ENCODE measurements at places on chromosomes 5 and 9.

DNA sequence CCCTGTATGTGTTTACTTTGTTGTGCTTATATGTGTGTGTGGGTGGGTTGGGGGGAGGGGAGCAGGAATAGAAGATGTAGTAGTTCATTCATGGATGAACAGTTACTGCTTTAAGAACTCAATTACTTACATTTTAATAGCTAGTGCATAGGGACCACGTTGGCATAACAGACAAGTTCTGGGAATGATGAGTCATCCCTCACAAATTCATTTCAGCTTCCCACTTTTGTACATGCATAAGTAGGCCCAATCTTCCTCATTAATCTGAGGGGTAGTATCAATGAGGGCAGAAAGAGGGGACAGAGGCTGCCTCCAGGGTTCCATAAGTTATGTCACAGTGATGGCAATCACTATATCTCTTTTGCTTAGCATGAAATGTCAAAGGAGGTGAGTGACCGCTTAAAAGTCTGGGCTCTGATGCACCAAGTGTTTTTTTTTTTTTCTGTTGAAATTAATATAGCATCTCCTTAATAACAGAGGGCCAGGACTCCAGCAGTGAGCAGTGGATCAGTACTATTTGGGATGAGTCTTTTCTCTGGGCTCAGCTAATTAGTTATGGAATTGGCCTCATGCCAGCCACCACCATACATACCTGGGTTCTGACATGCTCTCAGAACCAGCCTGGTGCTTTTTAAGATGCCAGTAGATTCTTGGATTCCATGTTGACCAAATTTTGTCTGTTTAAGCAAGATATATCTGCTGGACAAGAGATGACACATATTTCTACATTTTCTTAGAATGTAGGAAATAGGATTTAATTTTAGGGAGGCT is 37.1 kb downstream of the PRDM6 start:
- peak; percentile 83 for DNase-seq

GRCh38 chr9:32394381-32395049 is 10.1 kb downstream of the ACO1 start:
- peak; percentile 71 for DNase-seq

GRCh38 chr5:179251276-179251969 is 93.8 kb downstream of the ADAMTS2 start:
- no peak for DNase-seq

DNA sequence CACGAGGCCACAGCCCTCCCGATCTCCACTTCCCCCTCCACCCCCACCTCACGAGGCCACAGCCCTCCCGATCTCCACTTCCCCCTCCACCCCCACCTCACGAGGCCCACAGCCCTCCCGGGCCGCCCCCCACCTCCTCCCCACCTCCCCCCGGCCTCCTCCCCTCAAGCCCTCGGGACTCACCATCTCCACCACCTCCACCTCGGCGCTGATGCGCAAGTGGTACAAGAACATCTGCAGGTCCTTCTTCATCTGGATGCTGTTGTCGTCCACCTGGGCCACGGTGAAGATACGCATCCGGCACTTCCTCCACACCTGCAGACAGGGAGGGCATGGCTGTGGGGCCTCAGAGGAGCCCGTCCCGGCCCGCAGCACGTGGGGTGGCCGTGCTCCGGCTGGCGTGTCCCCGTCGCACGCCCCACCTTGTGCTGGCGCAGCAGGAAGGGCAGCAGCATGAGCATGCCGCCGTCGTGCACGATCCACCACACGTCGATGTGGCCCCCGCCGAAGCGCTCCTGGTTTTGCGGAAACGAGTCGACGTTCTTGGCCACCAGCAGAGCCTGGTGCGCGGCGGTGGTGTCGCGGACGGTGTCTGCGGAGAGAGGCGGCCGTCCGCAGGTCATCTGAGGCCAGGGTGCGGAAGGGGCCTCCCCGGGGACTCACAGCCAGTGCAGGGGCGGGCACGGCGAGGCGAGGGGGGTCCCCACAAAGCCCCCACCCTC is 48.0 kb downstream of the SLC12A7 start:
- DNase-seq = no peak

DNA sequence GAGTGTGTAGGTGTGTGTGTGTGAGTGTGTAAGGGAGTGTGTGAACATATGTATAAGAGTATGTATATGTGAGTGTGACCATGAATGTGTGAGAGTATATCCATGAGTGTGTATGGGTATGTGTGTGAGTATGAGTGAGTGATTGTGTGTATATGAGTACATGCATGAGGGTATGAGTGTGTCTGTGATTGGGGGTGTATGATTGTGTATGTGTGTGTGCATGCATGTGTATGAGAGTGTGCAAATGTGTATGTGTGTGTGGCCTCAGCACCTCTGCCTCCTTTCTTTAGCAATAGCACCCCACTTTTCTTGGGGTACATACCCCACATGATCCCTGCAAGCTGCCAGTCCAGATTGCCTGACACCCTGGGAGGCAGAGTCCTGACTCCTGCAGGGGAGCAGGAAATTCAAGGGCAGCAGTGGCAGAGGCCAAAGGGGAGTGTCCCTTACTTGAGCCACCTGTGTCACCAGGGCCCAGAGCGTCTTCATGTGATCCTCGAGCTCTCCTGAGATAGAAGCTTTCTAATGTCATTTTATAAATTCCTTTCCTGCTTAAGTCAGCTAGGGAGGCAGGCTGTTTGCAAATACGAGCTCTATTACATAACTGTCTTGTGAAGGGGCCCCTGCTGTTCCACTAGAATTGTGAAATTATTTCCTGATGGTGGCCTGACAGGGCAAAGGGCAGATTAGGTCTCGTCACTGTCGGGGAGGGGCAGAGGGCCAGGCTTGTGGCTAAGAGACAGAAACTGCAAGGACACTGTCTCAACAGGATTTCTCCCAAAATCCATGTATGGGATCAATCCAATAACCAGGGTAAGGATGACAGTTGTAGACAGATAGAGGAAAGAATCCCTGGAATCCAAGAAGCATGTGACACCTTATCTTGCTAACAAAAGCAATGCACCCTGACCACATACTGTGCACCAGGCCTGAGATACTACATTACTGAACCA is 389.1 kb downstream of the GADD45G start:
- no peak for DNase-seq

GRCh38 chr5:2003690-2004365 is 121.1 kb upstream of the IRX4 start:
- DNase-seq = no peak

DNA sequence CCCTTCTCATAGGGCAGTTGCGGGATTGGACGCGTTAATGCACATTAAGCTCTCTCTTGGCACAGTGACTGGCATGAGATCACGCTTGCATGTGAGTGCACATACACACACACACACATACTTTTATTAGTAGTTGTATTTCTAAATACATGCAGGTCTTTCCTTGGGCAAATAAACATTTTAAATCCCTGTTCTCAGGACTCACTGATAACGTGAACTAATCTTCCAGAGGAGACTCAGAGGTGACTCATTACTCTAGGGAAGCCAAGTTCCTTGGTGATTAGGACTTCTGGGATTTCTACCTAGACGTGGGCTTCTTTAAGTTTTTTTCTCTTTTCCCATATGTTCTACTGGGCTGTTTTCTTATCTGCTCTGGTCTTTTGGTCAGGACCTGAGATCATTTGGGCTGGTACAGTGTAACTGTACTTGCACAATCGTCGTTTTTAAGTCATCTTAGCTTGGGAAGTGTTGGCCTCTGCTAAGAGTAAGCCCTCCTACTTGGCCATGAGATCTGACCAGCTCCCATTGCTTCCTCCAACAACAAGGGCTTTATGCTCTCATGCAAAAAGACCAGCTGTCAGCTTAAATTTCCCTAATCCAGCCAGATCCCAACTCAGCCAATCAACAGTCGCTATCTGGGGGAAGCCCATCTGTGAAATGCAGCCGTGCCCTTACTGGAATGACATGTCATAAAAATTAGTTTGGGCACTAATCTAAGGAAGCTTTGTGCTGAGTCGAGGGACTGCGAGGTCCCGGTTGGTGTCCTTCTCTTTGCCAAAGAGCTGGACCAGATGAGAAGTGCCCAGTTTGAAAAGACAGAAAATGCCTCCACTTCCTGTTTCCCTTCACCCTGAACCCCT is 176.4 kb upstream of the ANKRD55 start:
- DNase-seq = peak; percentile 79

GRCh38 chr9:12790883-12791282 is 16.1 kb downstream of the LURAP1L start:
- DNase-seq = no peak

DNA sequence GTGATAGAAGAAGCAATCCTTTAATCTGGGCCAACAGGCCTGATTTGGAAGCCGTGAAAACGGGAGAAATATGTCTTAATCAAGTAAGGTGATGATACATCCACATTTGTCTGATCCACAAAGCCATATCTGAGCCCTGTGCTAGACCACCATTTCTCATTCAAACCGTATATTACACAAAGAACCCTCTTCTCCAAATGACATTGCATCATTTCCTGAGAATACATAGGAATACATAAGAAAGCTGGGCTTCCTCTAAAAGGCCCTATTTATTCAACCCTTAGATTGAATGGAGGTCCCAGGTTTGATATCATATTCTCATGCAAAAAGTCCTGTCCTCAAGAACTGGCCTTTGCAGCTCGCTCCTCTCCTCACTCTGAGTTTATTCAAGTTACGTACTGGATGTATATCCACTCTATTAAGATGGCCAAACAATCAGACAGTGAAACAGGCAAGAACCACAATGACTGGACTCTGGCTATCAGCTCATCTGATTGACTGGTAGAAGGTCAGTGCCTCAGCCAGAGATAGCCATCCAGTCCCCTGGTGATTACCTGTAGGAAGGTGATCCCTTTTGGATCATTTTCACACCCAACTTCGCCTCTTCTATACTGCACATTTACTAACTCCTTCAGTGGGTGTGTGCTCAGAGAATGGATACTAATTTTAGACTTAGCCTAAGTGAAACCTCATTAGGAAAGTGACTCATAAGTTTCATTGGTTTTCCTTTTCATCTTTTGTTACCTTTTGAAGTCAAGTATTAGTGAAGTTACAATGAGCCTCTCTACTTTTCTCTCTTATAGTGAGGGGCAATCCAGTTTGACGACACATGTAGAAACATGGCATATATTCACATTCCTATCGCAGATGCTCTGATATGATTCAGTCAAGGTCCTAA is 167.6 kb upstream of the WWC1 start:
- DNase-seq = peak; percentile 42

DNA sequence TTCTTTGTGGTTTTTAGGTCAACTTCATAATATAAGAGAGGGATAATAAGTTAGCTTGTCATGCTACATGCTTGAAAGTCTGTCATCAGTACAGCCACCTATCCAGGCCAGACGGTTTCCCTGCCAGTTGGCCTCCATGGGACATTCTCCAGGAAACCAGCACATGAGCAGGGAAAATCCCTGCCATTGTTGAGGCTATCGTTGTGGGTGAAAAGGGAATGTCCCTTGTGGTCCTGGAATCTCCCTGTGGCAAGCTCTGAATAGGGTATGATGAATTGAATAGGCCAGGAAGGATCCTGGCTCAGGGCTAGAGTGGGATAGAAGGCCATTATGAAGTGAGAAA is 12.3 kb downstream of the F2RL1 start:
- DNase-seq = peak; percentile 89

- no peak for DNase-seq
Observed at GRCh38 chr5:2194236-2194555, 311.5 kb upstream of the IRX4 start.

- DNase-seq = peak; percentile 11
Observed at GRCh38 chr5:6193310-6193709, 185.0 kb downstream of the MED10 start.

DNA sequence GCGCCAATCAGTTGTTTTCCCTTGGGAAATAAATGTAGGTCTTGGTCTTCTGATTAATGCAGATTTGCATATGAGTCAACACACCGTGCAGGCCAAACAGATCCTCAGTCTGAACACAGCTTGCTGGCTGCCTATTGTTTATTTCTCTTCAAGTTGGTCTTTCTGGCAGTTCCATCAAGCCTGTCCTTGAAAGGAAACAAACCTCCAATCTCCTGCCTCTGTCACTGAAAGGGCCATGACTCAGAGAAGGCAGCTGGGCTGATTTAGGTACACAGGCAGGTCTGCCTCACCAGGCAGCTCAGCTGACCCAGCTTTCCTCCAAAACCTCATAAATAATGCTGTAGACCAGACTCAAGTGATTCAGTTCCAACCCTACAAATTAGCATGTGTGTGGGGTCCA is 175.9 kb downstream of the MAN2A1 start:
- DNase-seq = peak; percentile 99

DNA sequence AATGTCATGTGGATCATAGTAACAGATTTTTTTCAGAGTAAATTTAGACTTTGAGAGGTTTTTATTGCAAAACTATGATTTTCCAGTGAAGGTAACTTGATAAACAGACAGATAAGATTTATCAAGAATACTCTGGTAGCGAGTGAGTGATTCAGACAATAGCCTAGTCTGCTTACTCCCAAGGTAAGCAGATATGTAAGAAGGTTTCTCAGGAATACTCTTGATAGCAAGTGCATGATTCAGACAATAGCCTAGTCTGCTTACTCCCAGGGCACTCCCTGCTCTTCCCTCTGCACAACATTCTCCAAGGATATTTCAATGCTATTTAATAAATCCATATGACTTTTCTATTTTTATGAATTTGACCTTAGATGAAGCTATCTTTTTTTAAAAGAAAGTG is 1881.5 kb downstream of the EFNA5 start:
- peak; percentile 0 for DNase-seq

DNA sequence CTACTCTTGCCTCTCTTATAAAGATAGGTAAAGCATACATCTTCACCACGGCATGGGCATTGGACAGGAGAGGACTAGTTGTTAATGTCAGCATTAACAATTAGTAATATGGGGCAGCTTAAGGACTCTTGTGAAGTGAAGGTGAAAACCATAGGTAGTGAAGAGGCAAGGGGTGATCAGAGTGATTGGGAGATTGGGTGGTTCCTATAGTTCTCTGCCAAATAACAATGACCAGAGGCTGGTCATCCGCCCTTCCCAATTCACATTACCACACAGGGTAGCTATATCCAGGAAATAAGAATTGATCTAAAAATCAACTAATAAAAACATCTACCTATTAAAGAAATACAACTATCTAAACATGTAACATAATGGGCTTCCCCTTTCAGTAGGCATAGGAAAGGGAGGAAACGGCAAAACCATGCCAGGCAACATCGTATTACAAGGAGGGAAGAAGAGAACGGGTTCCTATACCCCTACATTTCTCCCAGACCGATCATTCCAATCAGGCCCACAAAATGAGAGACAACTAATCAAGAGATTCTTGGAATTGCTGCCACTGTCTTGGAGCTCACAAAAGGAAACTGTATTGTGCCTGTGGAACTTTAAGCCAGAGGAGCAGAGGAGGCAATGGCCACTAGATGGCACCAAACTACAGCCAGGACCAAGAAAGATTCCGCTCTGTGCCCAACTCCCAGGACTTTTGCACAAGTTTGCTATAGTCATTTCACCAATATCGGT is 121.6 kb downstream of the FBXL17 start:
- peak; percentile 80 for DNase-seq
